Stimulated activated CD8-positive, alpha-beta memory T cell treated with anti-CD3 and anti-CD28 coated beads, Interleukin-4, amount 100 ng/mL, for 1 hour (primary cell): ENCODE measurements at places on chromosomes 4 and X.

GRCh38 chr4:67712650-67713528 lies 11.9 kb upstream of the UBA6 start:
- no peak for DNase-seq

- no peak for DNase-seq
Measured at GRCh38 chrX:13829983-13830382, 13.1 kb upstream of the GPM6B start.

DNA sequence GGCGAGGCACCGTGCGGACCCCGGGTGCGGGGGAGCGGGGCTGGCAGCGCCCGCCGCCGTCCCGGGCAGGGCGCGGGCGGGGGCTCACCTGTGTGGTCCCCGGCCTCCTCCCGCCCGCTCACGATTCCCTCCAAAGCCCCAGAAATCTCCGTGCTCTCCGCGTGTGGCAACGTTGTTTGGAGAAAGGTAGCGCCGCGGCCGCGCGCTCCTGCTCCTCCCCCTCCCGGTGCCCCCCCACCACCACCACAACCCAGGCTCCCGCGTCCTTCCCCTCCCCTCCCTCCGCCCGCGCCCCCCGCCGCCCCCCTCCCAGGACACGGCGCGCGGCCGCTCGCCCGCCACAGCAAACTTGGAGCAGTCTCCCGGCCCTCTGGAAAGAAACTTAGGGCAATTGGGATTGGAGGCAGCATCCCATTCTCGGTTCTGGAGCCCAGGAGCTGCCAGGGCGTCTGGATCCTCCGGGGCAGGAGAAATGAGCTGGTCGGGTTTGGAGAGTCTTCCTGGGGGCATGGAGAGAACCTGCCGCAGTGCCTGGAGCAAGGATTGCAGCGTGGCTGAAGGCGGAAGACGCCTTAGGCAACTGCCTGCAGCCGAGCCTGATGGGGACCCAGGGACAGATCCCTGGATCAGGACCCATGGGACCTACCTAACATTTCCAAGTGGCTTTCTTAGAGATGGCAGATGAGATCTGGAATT lies 855 bp downstream of the KLF3 start:
- DNase-seq: no peak

GRCh38 chr4:81442484-81443085 lies 29.1 kb downstream of the RASGEF1B start:
- no peak for DNase-seq

GRCh38 chr4:74543983-74544382 lies 99.0 kb downstream of the AREG start:
- no peak for DNase-seq

DNA sequence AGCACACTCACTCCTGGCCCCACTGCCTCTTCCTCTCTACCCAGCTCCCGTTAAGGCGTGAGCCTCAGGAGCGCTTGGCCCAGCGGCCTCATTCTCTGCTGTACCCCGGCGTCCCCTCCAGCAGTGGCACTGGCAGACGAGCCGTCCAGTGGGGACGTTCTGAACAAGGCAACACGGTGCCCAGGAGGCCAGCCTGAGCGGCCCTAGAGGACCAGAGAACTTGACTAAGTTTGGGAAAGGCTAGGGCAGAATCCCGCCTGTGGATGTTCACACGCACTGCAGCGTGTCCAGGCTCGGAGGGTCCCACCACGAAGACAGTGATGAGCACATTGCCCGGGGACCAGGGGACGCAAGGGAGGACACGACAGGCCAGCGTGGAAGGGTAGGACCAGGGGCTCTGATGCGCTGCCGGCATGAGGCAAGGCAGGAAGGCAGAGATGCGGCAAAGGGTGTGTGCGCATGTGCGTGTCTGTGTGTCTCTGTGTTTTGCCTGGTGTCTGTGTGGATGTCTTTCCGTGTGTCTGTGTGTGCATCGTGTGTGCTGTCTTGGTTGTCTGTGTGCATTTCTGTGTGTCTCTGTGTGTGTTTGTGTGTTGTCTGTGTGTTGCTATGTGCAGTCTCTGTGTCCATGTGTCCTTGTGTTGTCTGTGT lies 89.4 kb downstream of the ABLIM2 start:
- no peak for DNase-seq

DNA sequence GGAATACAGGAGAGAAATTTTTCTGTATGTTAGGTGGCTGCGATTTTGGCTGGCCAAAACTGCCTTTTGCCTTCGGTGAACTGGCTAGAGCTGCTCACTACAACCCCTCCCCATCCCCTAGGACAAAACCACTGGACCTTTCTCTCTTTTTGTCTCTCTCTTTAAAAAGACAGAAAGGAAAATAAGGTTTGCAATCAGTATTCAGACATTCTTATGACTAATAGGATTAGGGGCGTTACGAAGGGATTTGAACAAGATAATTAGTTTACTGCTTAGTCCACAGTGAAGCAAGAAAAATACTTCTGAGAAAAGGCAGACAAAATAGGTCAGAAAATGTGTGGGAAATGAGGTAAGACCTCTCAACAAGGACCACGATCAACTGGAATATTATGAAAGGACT lies 180.4 kb downstream of the SLIT2 start:
- DNase-seq: no peak

GRCh38 chr4:108830509-108831244 lies 67.8 kb upstream of the ETNPPL start:
- no peak for DNase-seq

- DNase-seq: no peak
Measured at GRCh38 chrX:74535408-74536151, 78.8 kb downstream of the RLIM start.

GRCh38 chrX:131577999-131578734 lies 34.3 kb downstream of the OR13H1 start:
- no peak for DNase-seq

GRCh38 chr4:77471821-77472495 lies 133.7 kb upstream of the CXCL13 start:
- DNase-seq: no peak

- no peak for DNase-seq
Measured at GRCh38 chr4:48333587-48333986, 7.7 kb upstream of the SLAIN2 start.

GRCh38 chrX:1462596-1463251 lies 10.0 kb upstream of the ASMTL start:
- DNase-seq: peak; percentile 22

- DNase-seq: no peak
Measured at GRCh38 chr4:24816797-24817196, 21.4 kb downstream of the SOD3 start.

- no peak for DNase-seq
Measured at GRCh38 chrX:44344194-44344593, 722 bp upstream of the EFHC2 start.

GRCh38 chrX:55598333-55598732 lies 24.9 kb upstream of the FOXR2 start:
- no peak for DNase-seq

DNA sequence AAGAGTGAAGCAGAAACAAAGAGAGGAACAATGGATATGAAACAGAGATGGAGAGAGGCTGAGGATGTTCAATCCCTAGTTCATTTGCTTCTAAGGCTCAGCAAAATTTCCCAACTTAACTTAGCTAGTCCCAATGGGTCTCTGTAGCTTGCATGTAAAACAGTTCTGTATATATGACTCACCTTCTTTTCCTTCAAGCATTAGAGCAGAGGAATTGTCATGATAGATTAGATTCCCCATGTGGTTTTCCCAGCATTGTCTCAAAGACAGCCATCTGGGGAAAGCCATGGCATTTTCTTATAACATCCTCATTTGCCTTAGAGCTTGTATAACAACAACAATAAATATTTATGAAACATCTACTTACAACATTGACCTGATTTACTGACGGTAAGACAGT lies 93.9 kb upstream of the GATB start:
- DNase-seq: no peak

DNA sequence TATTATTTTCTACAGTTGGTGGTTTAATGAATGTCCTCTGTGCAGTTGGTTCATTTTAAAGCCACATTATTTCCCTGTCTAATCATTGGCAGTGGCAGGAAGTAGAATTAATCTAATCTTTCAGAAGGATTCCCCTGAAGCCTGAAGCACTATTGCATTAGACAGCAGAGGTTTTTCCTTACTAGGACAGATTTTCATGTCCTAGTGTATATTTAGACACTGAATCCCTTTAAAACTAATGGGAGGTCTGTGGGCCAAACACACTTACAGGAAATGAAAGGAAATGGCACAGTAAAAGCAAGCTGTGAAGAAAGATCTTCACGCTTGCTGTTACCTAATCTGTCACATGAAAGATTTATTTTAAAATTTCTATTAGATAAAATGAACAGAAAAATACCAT lies 165.2 kb downstream of the SLC39A8 start:
- no peak for DNase-seq

- peak; percentile 49 for DNase-seq
Measured at GRCh38 chrX:103310555-103311398, at the start of gene BEX2. BEX2 (minus strand) TSS chrX:103310990; CDS start chrX:103309976, 1,014 bp downstream.

GRCh38 chrX:134645936-134646543 lies 12.2 kb downstream of the PLAC1 start:
- no peak for DNase-seq

- DNase-seq: no peak
Measured at GRCh38 chr4:126552321-126552720, 1080.4 kb upstream of the INTU start.

- DNase-seq: no peak
Measured at GRCh38 chr4:15145709-15146108, 143.4 kb downstream of the CPEB2 start.

- DNase-seq: no peak
Measured at GRCh38 chr4:143282211-143282707, 54.4 kb upstream of the GAB1 start.

GRCh38 chrX:72348247-72348979 lies 42.7 kb upstream of the CITED1 start:
- DNase-seq: no peak

GRCh38 chrX:18929775-18930174 lies 54.1 kb downstream of the PHKA2 start:
- no peak for DNase-seq

DNA sequence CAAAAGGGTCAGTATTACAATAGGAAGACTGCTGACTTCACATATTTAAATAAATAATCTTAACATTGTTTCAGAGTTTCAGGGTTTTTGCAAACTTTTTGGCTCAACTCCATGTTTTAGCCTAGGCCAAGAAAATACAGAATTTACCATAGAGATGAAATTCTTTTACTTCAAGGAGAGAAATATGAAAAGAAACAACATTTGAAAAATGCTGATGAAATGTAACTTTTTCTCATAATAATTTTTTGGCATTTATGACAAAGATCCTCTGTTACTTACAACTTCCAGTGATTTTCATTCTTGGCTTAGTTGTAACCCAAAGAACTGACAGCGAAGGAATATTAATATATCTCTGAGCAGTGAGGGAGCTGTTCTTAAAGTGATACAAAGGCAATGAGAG lies 316.1 kb upstream of the EMCN start:
- no peak for DNase-seq

- DNase-seq: no peak
Measured at GRCh38 chr4:4618847-4619246, 77.0 kb upstream of the STX18 start.

DNA sequence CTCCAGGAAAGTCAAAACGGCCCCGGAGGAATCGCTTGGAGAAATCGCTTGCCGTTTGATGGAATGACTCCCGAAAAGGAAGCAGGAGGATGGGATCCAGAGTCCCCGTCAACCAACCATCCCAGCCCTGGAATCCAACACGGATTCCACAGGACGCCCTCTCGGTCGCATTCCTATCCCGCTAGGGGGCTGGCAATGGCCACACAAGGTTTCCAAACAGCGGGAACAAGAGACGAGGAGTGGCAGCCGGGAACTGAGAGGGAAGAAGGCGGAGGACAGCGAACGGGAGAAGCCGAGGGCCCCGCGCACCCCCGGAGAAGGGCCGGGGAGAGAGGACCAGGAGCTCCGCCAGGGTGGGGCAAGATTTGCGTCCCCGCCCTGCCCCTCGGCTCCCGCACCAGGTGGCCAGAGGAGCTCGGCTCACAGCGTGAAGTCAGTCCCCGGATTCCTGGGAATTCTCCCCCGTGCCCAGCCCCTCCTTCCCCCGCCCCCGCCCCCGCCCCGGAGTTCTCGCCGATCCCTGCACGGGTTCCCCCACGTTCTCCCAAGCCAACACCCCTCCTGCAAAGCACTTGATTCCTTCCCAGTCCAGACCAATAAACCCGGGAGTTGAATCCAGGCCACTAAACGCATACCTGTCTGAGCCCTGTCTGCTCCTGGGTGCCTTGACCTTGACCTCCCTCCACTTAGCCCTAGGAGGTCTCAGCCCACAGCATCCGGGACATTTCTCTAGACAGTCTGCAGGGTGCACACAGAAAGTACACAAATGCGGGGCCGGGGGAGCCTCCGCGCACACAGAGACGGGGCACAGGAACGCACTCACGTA lies 1.4 kb downstream of the PDZD4 start:
- DNase-seq: no peak

GRCh38 chrX:142251680-142252079 lies 46.6 kb upstream of the MAGEC2 start:
- no peak for DNase-seq

GRCh38 chr4:10441512-10441911 lies 15.7 kb downstream of the ZNF518B start:
- no peak for DNase-seq

DNA sequence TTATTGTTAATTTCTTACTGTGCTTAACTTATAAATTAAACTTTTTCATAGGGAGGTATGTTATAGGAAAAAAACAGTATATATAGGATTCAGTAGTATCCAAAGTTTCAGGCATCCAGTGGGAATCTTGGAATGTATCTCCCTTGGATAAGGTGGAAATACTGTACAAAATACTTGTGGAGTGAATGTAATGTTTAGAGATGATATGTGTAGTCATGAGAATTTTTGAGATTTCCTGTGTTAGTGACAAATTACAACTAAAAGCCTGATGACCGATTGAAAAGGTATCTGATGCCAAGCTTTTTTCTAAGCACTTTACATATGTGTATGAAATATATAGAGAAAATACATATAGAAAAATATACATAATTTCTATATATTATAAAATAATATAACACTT lies 69.2 kb downstream of the STK32B start:
- no peak for DNase-seq

GRCh38 chr4:119835613-119835910 lies 207.0 kb upstream of the PDE5A start:
- no peak for DNase-seq

DNA sequence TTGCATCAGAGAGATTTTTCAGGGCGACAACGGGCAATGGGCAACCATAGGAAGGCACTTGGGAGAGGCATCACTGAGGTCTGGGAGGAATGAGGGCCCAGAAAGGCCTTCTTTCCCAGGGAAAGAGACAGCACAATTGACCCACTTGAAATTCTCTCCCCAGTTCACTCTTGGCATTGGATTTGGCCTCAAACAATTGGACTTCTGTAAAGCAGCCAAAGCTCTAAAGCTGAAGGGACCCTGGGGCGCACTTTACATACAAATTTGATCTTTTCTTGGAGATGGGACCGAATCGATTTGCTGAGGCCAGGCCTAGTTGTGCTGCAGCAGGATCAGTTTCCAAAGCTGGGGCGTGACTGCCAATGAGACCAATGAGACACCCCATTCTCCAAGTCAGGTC lies 3.2 kb downstream of the ARHGAP36 start:
- DNase-seq: no peak
